ENCODE measurements at places on chromosomes 5 and 9.
A peak's percentile ranks its signal among the peaks of the same experiment; 100 is the strongest.

DNA sequence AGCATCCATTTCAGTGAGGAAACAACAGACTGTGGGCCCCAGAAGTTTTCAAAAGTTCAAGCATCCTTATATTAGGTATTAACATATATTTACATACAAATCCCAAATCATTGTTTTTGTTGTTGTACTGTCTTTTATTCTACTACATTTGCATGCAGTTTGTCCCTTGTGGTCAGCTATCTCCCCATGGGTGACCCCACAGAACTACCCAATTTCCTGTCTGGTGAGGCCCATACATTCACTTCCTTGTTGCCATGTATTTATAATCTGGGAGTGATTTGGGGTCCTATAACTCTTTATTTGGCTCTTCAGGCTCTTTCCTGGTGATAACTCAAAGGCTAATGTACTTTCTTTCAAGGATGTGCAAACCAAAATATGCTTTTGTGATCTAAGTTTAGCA is 3.3 kb upstream of the CD180 start:
- no peak for DNase-seq

GRCh38 chr5:35598707-35599370 is 18.8 kb upstream of the SPEF2 start:
- peak; percentile 32 for DNase-seq

DNA sequence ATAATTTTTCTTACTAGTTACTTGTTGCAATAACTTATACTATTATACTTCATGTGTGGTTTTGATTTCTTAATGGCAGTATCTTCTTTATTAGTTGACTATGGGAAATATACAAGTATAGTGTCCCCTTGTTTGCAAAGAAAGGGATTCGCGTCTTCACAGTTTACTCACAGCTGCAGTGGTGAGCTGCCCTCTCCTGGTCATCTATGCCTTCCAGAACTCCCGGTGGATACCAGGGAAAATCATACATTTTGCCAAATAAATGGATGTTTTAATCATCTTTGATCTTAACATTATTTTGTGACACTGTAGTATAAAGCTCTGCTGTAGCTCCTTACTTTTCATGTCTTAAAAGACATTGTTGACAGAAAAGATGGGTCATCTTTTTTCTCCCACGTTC is 142.0 kb downstream of the ZCCHC7 start:
- DNase-seq: peak; percentile 11

GRCh38 chr5:180990086-180990881 is 1.6 kb downstream of the BTNL3 start:
- DNase-seq: no peak

- DNase-seq: no peak
These were observed 2.4 kb downstream of the ANXA6 start for GRCh38 chr5:151154931-151155774.

GRCh38 chr5:180803181-180804128 is 849 bp upstream of the MGAT1 start:
- peak; percentile 47 for DNase-seq

DNA sequence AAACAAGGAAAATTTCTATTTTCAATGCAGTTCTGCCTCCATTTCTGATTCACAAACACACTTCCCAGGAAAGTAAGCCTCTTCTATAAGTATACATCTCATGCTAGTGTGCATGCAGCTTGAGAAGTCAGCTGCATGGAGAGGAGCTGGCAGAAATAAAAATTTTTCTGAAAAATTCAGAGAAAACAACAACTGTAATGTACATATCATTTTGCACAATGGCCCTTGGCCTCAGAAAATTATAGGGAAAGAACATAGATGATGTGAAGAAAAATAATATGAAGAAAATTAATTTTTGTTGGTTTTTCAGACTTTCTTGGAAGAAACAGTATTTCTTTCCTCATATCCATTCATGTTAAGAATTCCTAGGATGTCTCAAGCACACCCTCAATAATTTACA is 277.8 kb upstream of the ADRA1B start:
- no peak for DNase-seq

DNA sequence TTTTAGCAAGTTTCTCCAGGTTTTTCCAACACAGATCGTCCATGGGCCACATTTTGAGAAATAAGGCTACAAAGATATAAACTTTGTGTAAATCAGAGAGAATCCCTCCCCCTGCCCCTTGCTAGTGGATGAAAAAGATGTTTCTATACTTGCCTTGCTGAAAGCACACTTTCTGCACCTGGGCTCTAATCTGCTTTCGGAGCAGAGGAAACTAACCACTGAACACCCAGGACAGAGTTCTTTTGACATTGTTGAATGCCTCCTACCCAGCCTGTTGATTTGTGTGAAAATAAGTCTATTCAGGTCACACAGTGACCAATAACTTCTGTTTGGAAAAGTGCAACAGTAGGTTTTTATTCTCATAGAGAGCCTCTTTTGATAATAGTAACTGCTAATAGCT is 7.5 kb downstream of the ADRB2 start:
- no peak for DNase-seq

DNA sequence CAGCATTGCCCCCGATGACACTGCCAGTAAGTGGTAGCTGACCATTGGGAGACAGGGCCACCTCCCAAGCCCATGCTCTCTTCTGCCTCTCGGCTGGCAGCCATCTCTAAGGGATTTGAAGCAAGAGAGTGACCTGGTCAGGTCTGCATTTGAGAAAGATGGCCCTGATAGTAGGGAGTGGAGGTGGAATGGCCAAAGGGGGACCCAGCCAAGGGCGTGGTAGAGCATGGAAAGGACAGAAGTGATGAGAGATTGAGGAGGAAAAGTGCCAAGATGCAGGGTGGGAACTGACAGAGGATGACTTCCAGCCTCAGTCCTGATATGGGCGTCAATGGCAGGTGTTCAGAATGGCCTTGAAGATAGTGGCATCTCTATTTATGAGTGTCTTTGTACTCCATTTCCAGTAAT is 9.0 kb downstream of the ABL1 start:
- no peak for DNase-seq

- DNase-seq: peak; percentile 70
These were observed 98.4 kb upstream of the GNAQ start for GRCh38 chr9:78130004-78130403.

DNA sequence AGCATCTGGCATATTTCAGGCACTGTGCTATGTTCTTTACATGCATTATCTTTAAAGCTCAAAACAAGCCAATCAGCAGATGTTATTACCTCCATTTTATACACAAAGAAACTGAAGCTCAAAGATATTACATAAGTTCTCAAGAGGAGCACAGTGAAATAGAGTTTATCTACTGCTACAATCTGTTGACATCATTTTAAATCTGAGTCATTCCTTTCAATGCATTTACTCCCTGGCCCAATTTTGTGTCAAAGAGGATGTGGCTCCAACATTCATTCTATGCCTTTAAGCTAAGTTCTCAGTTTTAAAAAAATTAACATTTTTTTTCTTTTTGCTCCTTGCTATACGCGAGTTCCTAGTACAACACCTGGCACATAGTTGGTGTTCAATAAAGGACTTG is 486.3 kb upstream of the ZNF462 start:
- no peak for DNase-seq

DNA sequence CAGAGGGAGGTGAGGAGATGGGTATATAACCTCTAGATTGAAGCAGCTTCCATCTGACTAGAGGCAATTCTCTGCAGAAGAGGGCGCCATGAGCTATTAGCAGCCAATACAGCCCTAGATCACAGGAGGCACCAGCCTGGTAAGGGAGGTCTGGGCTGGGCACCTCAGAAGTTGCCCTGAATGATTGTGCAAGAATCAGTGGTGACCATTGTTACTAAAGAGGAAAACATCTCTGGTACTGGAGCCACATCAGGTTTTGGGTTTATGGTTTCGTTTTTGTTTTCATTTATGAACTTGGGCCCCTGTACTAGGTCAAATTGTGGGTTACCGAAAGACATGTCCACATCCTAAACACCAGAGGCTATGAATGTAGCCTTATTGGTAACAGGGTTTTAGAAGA is 342.0 kb downstream of the MLLT3 start:
- DNase-seq: peak; percentile 26

DNA sequence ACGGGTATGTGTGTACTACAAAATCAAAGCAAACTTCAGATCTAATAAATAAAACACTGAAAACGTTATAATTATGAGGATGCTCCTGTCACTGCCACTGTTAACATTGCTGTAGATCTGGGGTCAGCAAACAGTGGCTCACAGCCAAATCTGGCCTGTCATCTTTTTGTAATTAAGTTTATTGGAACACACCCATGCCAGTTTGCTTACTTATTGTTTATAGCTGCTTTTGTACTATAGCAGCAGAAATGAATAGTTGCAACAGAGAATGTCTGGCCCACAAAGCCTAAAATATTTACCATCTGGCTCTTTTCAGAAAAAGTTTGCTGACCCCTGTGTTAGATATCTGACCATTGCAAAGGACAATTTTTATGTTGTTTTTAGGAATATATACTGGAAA is 32.1 kb downstream of the PRRC1 start:
- no peak for DNase-seq
